ENCODE measurements at places on chromosomes 4 and X.

- DNase-seq: no peak
Measured at GRCh38 chr4:25068386-25068785, 37.6 kb upstream of the LGI2 start.

DNA sequence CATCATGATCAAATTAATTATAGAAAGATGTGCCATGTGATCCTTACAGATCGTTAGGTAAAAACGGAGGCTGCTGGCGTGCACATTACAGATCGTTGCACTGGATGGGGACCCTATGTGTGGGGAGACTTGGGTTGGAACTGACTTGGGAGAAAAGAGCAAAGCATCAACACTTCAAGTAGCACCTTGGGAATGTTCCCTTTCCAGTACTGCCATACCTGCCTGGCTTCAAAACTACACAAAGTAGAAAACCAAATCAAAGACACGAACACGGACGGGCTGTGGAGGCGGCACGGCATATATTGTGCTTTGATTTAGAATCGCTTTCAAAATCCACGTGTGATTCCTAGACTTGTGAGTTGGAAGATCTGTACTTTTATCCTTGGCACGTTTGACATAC is 898 bp downstream of the CMC4 start:
- peak; percentile 19 for DNase-seq

DNA sequence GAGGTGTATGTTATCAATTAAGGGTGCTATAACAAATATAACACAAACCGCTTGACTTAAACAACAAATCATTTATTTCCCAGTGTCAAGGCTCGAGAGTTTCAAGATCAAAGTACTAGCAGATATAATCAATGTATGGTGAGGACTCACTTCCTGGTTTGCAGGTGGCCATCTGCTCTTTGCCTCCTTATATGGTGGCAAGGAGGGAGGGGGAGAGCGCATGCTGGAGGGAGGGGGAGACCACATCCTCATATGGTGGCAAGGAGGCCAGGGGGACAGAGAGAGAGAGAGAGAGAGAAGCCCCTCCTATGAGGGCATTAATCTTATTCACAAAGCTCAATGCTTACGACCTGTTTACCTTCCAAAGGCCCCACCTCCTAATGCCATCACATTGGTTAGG is 372.3 kb upstream of the SPOCK3 start:
- no peak for DNase-seq

GRCh38 chrX:51395810-51396728 is 63.4 kb downstream of the NUDT10 start:
- DNase-seq: no peak

GRCh38 chr4:181259081-181259709 is 984.0 kb upstream of the TENM3 start:
- DNase-seq: no peak

DNA sequence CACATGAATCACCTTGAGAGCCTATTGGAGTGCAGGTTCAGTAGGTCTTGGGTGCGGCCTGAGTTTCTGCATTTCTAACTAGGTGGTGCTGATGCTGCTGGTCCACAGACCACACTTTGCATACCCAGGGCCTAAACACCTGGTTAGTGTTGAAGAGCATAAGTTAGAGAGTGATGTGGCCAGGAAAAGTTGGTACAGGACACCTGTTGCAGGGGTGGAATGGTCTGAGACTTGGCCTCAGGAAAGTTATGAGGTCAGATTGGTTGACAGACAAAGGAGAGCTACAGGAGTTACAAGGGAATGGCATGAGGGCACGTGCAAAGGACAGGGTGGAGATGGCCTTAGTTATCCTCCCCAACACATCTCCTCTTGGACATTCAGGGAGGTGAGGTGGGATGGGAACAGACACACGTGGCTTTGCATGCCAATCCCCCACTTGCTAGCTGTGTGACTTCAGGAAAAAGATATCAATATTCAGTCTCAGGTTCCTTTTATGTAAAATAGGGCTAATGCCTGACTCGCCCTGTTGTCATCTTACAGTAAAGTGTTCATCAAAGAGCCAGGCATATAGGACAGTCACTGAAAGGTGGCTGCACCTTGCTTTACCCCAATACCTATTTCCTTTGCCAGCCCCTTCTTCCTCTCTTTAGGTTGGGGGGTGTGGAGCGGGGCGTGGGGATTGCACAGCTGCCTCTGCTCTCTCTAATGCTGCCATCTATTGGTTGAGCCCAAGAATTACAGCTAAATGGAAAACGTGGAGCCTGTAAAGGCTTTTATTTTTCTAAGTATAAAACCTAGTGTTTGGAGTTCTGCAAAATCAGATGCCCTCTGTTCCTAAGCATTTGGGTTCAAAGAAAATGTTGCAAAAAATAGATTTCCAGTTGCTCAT is 47.5 kb downstream of the ATG4A start:
- DNase-seq: peak; percentile 0

DNA sequence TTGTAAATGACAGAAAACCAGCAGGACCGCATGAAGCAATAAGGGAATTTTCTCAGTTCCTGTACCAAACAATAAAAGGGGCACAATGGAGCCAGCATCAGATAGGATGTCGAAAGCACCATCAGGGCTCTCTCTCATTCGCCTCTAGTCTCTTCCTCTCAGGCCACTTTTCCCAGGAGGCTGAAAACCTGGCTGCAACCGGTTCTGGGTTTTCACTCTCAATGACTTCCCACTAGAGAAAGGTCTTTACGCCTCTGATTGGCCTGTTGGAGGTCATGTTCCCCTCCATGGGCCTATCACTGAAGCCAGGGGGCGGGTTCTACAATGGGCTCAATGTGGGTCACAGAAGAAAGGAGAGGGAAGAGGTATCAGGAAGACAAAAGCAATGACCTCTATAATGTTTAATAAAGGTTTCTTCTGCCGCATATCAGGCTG is 29.3 kb downstream of the ZNF827 start:
- DNase-seq: no peak

GRCh38 chr4:121122661-121123060 is 41.5 kb downstream of the TNIP3 start:
- DNase-seq: no peak

DNA sequence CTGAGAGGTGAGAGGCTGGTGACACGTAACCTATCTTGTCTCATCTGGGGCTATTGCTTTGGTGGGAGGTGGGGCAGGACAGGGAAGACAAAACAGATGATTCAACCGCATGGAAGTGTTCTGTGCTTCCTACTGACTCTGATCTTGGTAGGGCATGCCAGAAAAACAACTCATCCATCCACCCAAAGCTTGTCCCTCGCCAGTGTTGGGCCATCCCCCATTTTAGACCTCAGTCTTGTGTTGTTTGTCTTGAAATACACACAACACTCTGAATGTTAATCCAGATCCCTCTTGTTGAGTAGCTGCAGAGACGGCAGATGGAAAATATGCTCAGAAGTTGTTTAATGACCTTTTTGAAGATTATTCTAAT is 377 bp downstream of the CHRNA9 start:
- no peak for DNase-seq

GRCh38 chrX:265502-265901 is 15.7 kb upstream of the PLCXD1 start:
- DNase-seq: no peak

DNA sequence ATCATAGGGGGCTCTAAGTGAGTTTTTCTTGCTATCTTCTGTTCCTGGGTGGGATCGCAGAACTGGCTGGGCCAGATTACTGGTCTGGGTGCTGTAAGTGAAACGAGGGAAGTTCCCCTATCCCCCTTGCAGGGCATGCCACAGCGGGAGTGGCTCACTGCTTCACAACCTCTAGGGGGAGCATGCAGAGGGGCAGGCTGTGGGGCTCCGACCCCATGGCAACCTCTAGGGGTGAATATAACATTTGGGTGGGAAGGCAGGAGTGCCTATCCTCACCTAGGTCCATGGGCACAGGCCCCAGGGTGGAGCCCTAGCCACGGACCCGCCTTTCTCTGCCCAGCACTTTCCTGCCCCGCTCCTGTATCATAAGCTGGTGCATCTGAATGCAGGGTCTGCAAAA is 1.7 kb upstream of the RRAGB start:
- DNase-seq: no peak

GRCh38 chr4:173420801-173421200 is 21.9 kb upstream of the SCRG1 start:
- no peak for DNase-seq

DNA sequence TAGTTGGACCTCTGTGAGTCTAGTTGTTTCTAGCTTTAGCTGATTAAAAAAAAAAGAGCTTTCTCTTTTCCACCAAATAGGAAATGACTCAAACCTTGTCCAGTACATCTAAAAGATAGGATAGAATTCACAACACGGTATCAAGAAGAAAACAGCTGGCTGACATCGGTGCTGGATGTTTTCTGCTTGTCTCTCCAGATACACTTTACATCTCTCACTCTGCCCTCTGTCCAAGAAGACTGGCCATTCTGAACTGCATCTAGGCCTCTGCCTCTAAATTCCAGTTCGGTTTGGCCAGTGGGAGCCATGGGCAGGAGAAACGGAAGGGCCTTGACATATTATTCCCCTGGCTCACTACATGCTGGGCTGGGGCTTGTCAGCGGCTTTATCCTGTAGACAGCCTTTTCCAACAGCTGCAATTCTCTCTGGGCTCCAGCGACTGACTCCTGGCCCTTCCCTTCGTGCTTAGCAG is 57.3 kb upstream of the SHISA3 start:
- DNase-seq: no peak

- DNase-seq: peak; percentile 98
Measured at GRCh38 chr4:103099691-103100392, at the start of gene BDH2. Gene BDH2 (minus strand): TSS chr4:103099834. CDS start chr4:103096254, 3,580 bp downstream.

GRCh38 chrX:132615391-132616131 is 126.7 kb upstream of the MBNL3 start:
- no peak for DNase-seq

DNA sequence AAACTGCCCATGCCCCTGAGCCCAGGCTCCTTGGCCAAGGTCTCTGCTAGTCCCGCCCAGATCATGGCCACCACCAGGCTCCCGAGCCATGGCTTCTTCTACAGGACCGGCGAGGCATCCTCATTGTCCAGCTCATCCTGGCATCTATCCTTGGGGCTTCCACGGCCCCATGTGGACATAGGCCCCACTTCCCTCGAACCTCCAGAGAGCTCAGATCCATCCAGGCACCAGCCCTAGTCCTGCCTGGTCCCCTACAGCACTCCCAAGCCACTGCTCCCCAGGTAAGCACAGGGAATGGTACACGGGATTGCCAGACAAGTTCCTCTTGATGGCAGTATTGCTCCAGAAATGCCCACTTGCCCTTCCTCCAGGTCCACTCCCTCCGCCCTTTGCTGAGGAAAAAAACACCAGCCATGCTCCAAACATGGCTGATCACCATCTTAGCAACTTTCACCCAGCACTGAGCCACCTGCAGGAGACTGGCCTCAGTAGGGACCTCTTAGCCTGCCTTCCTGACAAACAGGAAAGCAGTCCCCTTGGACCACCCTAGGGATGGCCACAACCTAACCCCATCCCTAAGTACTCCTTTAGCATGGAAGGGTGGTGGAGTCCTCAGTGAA is 272.1 kb upstream of the AGTR2 start:
- peak; percentile 65 for DNase-seq

- DNase-seq: no peak
Measured at GRCh38 chr4:184451726-184452125, 22.6 kb downstream of the IRF2 start.

- no peak for DNase-seq
Measured at GRCh38 chr4:37960679-37961450, 667 bp downstream of the PTTG2 start.

GRCh38 chr4:56723201-56723605 is 42.1 kb upstream of the HOPX start:
- no peak for DNase-seq

- no peak for DNase-seq
Measured at GRCh38 chrX:53547668-53548067, 113.5 kb upstream of the HSD17B10 start.

GRCh38 chr4:118171381-118171780 is 137.1 kb downstream of the NDST3 start:
- DNase-seq: no peak

GRCh38 chrX:36434522-36434921 is 515.0 kb downstream of the CFAP47 start:
- DNase-seq: no peak

- no peak for DNase-seq
Measured at GRCh38 chrX:134480061-134480460, 20.1 kb downstream of the HPRT1 start.

GRCh38 chr4:115279330-115279729 is 165.9 kb upstream of the NDST4 start:
- DNase-seq: peak; percentile 7

DNA sequence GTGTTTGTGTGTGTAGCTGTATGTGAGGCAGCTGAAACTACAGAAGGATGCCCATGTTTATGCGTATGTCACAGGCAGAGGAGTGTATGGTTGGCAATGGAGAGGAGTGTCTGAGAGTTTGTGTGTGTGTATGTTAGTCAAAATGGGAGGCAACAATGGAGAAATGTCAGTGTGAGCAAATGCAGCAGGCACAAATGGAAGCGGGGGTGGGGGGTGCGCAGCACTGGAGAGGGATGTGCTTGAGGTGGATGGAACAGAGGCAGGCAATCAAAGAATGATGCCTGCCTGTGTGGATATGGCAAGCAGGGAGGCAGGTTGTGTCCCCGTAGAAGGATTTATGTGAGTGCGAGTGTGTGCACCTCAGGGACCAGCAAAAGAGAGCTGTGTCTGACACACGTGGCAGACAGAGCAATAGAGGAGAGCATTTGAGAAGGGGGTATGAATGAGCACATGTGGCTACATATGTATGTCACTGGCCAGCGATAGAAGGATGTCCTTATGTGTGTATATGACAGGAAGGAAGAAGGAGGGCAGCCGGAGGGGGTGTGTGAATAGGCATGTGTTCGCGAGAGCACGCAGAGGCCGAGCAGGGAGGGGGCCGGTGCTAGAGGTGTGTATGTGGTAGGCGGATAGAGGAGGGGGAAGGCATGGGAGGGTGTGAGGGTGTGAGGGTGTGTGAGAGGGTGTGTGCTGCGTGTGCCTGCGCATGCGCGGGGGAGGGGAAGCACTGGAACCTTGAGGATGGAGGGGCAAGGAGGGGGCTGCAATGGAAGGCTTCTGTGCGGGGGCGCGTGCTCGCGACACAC is 1.1 kb downstream of the PJA1 start:
- DNase-seq: peak; percentile 21

- DNase-seq: no peak
Measured at GRCh38 chrX:17960891-17961290, 99.8 kb upstream of the RAI2 start.
